ENCODE measurements at places on chromosomes 13 and 19.

DNA sequence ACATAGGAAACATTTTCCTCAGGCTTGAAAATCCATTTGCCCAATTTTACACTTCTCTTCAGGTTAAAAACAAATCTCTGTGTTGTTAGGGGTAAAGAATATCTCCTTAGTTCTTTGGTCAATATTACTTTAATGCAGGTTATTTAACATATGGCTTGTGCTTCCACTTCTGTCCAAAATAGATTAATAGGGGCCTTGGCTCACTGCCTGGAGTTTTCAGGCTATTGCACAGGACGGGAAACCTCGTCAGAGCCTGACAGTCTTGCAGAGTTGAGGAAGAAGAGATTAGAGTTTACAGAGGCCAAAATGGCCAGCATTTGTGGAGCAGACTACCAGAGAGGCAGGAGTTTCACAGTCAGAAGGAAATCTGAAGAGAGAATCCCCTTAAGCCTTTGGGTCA lies 863.9 kb upstream of the GPC6 start:
- no peak for DNase-seq

GRCh38 chr13:103517768-103518102 lies 451.5 kb upstream of the SLC10A2 start:
- no peak for DNase-seq

- DNase-seq: no peak
Measured at GRCh38 chr13:114096811-114097211, 35.6 kb downstream of the RASA3 start.

DNA sequence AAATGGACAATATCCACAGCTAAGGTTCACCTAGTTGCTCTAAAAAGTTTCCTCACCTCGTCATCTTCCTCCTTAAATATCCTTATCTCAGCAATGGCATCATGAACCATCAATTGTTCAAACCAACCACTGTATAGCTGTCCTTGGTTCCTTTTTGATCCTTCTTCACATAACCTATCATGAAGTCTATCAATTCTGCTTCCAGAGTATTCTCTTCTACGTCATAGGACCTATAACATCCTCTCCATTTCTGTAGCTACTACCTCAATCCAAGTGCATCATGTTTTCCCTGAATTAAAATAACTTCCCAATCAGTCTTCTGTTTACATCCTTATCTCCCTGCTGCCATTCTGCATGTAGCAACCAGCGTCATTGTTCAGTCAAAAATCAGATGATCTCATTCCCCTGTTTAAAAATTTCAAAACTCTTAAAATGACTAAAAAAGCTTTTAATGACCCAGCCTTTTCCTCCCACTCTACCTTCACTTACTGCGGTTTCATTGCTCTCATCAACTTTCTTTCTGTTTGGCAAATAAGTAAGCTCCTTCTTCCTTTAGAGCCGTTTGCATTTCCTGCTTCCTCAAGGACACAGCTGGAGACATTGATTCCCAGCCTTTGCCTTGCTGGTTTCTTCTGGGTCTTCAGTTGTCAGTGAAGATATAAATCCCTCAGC lies 223.9 kb upstream of the MIR17HG start:
- DNase-seq: no peak

GRCh38 chr19:4972509-4973230 lies 3.8 kb downstream of the KDM4B start:
- DNase-seq: no peak

DNA sequence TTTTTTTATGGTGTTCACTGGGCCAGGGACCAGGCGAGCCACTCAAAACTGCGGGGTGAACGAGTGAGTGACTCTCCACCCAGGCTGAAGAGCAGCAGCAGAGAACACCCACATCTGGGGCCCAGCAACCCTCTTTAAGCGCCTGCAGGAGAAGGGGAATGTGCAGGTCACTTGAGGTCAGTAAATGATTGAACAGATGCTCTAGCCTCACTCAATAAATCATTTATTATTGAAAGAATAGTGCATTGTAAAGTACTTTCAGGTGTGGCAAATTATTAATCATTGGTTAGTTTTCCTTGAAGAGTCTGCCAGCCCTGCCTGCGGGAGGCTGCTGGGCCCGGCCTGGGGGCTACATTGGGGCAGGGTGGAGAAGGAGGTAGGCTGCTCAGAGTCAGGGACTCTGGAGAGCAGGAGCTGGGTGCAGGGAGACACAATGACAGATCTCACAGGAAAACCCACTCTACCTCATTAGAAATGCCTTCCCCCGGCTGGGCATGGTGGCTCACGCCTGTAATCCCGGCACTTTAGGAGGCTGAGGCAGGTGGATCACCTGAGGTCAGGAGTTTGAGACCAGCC lies 42.5 kb downstream of the ABCC4 start:
- no peak for DNase-seq

DNA sequence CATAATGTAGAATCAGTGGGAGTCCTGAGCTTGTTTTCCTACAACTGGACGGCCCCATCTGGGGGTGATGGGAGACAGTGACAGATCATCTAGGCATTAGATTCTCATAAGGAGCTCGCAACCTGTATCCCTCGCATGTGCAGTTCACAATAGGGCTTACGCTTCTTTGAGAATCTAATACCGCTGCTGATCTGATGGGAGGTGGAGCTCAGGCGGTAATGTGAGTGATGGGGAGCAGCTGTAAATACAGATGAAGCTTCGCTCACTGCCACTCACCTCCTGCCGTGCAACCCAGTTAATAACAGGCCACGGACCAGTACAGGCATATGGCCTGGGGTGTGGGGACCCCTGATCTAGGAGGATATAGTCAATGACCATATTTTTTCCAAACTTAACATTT lies 38.8 kb downstream of the RCBTB1 start:
- no peak for DNase-seq

Data from NCI-H748 treated with DMSO at 0.1 percent for 48 hours (cell line).